LNCaP clone FGC (cell line): ENCODE measurements at places on chromosomes 2 and 18.
A peak's percentile ranks its signal among the peaks of the same experiment; 100 is the strongest.

GRCh38 chr2:16154501-16155280 lies 214.3 kb downstream of the MYCN start:
- no peak for DNase-seq

GRCh38 chr2:179595284-179595683 lies 266.1 kb downstream of the ZNF385B start:
- no peak for DNase-seq

DNA sequence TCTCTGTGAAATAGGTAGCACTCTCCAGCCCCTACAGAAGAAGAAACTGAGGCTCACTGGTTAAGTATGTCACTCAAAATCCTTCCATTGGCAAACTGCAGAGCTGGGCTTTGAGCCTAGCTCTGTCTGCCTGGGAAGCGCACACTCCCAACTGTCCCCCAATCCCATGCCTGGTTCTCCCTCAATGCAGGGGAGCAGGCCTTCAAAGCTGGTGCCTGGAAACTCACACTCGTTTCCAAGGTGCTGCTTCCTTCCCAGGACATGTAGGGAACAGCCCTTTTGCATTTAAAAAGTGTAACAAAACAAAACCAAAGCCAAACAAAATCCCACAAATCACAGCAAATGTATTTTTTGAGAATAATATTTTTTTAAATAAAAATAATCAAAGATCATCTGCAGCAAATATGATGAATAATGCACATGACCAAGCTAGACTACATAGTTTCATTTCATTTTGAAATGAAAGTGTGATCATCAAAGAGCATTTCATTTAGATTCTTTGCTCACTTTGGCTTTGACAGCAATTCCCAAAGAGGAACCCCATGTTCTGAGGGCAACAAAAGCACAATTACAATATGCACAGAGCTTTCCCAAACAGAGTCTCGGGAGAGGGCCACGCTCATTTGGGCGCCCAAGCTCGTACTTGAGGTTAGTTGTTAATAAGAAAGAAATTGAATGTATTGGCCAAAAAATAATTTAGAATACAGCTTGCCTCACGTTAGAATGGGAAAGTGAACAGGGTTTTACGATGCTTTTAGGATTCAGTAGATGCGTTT lies 96.7 kb upstream of the ACKR3 start:
- no peak for DNase-seq

GRCh38 chr18:63395503-63395902 lies 26.8 kb downstream of the VPS4B start:
- DNase-seq, result no peak

GRCh38 chr2:220078439-220078838 lies 451.0 kb downstream of the SLC4A3 start:
- DNase-seq, result no peak

DNA sequence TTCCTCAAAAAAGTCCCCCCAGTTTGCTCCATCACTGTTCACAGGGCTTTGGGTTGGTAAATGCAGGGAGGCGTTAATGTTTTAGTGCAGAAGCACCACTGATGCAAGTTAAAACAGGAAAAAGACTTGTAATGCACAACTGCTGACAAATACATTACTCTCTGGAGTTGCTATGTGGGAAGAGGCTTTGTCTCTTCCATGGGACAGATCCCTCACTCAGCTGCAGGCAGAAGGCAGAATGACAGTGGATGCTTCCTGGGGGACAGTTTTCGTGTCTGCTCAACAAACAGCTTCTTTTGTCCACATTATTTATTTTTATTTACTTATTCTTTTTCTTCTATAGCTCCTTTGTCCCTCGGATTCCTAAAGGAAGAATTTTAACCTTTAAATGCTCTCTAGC lies 22.7 kb upstream of the KCNE4 start:
- no peak for DNase-seq

DNA sequence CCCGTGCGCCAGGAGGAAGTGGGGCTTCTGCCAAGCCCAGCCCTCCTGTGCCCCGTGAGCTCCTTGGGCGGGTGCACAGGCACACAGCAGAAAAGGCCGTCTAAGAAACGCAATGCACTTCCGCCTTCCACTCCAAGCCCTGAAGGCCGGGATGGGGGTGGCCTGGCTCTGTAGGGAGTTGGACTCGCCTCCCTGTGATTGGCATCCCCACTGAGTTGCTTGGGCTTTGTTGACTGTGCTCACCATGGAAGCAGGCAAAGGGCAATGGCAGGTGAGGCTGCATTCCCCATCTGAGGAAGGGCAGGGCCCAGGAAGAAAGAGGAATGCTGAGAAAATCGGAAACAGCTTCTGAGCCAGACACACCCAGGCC lies 66.8 kb downstream of the CRACDL start:
- no peak for DNase-seq

DNA sequence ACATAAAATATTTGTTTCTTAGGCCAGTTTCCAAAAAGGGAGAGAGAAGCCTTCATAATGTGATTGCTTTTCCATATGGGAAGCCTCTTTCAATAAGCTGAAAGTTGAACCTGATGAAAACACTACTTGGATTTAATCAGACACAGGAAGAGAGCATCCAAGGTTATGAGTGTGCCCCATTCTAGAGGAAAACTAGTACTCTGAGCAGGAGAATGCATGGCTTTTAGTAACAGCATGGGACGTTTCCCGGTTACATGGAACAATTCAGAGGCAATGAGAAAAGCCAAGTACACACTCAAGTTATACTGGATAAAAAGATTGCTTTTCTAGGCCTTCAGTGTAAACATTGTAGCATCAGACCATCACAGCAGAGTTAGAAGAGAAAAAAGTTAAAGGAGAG lies 315.8 kb downstream of the ZNF516 start:
- DNase-seq, result no peak

GRCh38 chr2:118609138-118609537 lies 238.3 kb downstream of the EN1 start:
- no peak for DNase-seq

- no peak for DNase-seq
Measured at GRCh38 chr2:238106698-238107524, 6.8 kb downstream of the ESPNL start.

DNA sequence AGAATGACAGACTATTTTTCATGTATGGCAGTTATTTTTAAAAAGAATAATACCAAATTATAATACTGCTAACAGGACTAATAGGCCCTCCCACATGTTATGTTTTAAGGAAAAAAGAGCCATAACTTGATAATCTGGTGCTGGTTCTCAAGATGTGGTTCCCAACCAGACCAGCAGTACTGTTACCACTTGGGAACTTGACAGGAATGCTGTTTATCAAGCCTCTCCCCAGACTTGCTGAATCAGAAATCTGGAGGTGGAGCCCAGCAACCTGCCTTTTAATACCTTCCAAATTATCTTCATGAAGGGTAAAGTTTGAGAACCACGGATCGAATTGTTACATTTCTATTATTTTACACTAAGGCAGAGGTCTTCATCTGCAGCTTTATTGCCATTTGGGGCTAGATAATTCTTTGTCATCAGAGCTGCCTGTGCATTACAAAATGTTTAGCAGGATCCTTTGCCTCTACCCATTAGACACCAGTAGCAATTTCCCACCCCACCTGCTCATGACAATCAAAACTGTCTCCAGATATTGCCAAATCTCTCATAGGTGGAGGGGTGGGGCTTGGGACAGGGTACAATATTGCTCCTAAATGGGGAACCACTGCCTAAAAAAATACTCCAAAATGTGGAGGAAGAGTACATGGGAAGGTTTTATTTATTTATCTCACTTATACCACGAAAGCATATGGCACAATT lies 629.6 kb downstream of the ARHGAP15 start:
- no peak for DNase-seq

- DNase-seq, result no peak
Measured at GRCh38 chr2:23603581-23603980, 218.6 kb downstream of the KLHL29 start.

DNA sequence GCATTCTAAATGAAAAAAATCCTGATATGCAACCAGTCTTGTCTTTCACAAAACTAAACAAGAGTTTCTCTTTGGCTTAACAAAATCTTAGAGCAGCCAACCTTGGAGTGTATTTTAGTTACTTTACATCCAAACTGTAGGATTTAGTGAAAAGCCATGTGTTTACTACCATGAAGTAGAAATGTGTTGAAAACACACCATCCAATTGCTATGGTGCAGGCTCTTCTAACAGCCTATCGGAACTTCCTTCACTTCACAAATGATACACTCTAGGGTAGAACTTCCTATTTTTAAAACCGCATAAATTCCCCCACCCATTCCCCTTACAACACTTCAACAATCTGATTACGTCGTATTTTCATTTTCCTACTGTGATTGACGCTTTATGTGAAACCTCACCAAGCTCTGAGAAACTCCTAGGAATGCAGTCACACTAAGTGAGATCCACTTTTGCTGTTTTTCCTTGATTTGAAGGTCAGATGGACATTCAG lies 74.4 kb upstream of the MAP4K4 start:
- DNase-seq, result no peak

DNA sequence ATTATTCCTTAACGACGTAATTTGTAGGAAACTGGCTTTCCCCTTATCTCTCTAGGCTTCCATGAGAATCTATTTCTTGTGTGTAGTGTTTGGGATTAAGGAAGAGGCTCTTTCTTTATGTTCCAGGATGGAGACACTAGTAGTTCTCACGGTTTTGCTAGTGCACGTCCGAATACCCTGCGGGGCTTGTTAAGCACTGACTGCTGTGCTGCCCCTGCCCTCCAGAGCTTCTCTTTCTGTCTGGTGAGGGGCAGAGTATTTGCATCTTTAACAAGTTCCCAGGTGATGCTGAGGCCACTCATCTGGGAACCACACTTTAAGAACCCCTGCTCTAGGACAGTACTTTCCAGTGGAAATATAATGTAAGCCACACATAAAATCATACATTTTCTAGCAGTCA lies 76.4 kb downstream of the SPATS2L start:
- no peak for DNase-seq

GRCh38 chr2:225164401-225165050 lies 122.3 kb upstream of the DOCK10 start:
- DNase-seq, result no peak

DNA sequence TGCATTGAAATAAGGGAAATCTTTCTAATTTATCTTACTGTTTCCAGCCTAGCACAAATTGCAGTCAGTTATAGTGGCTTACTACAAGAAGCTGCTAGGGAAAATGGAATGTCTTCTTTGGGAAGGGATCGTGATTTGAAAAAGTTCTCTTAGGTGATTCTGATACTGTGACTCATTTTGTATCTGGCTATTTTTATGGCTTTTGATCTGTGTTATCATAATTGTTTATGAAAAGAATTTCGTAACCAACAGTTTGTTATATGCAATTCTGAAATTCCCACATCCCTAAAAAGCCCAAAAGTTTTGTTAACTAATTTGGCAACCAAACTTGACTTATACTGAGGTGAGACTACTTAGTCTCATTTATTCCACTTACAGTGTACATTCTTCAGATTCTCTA lies 12.4 kb downstream of the PTPN4 start:
- DNase-seq, result no peak

DNA sequence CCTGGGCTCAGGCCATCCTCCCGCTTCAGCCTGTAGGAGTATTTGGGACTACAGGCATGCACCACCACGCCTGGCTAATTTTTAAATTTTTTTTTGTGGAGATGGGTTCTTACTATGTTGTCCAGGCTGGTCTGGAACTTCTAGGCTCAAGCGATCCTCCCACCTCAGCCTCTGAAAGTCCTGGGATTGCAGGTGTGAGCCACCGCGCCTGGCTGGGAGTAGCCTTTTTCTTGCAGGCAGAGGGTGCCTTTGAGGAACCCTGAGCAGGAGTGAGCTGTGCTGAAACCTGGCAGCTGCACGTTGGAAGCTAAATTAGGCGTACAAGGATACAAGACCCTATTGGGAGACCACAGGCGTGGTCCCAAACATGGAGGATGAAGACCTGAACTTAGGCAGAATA lies 8.0 kb downstream of the CTDSP1 start:
- no peak for DNase-seq

DNA sequence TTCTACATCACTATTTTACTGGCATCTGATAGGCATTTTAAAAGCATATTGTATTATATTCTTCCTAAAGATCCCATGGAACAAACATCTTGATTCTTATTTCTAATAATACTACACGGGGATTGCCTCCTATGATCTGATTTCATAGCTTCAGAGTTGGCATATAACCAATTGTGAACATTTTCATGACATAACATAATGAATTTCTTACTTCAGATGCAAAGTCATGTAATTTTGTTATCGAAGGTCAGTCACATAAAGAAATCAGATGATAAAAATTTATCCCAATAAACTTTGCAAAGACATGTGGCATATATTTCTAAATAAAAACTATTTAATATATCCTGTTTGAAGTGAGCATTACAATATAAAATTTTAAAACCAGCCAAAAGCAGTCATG lies 93.3 kb downstream of the COL5A2 start:
- no peak for DNase-seq

GRCh38 chr2:73985308-73986084 lies 786 bp downstream of the TET3 start:
- no peak for DNase-seq

DNA sequence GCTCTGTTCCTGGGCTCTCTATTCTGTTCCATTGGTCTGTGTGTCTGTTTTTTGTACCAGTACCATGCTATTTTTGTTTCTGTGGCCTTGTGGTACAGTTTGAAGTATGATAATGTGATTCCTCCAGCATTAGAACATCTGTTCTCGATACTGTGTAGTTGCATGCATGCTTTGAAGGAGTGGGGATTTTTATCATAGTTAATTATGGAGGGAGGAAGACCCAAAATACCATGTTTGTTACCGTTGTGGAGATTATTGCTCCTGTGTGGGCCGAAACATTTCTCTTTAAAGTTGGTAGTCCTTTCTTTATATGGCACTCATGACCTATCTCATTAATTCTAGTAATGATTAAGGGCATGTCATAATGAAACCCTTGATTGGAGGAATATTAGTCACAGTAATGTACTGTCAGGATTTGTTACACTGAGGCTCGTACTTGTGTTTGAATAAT lies 87.6 kb downstream of the TTC27 start:
- no peak for DNase-seq

- DNase-seq, result no peak
Measured at GRCh38 chr18:35060122-35060815, 19.1 kb downstream of the MAPRE2 start.

DNA sequence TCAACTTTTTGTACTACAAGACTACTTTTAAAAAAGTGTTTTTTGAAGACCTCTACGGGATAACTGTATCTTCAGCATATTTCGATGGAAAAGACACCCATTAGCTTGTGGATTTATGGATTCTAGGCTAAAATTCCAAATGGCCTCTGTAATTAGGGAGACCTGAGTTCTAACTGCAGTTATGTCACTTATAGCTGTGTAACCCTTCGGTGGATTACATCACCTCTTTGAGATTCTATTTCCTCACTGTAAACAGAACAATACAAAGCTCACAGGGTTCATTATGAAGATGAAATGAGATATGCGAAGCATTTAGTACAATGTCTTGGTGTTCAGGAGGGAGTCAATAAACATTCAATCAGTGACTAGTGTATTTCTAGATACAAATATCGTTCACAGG lies 24.2 kb downstream of the LMAN2L start:
- DNase-seq, result peak; percentile 54
